Activated CD4-positive, alpha-beta memory T cell treated with anti-CD3 and anti-CD28 coated beads for 36 hours (primary cell): ENCODE measurements at places on chromosomes 7 and 10. TPM values are rescaled to one million over a fixed set of nuclear protein-coding genes. Genes with fewer than 3 reads are reported as not detected.

Gene CALHM1
- not detected for total RNA-seq

Gene OR2A5
- not detected for total RNA-seq

Gene FKBP9
- 0.78 TPM for total RNA-seq

Gene IGFBP1
- not detected for total RNA-seq

Gene EBLN1
- total RNA-seq = not detected

Gene CYP3A7
- not detected for total RNA-seq

DNA sequence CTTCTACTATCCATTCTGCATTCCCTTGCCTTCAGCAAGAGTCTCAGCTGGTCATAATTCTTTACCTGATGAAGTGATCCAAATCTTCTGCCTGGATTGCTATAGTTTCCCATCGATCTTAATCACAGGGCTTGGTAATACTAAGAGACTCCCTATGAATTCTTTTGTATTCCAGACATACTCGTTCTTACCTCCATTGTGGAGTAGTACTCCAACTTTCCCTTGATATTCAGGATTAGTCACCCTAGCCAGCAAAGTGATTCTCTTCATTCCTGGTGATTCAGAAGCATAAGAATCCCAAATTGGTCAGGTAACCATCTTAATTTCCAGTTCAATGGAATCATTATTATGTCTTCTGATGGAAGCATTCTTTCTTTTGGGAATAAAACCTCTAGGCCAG, 96.7 kb downstream of the TWIST1 start:
- no peak overlapping the region for H3K27ac ChIP-seq
- no peak for DNase-seq
- H3K4me1 ChIP-seq = no peaks in the 10 kb centered on the region
- no peak overlapping the region for H3K4me3 ChIP-seq

DNA sequence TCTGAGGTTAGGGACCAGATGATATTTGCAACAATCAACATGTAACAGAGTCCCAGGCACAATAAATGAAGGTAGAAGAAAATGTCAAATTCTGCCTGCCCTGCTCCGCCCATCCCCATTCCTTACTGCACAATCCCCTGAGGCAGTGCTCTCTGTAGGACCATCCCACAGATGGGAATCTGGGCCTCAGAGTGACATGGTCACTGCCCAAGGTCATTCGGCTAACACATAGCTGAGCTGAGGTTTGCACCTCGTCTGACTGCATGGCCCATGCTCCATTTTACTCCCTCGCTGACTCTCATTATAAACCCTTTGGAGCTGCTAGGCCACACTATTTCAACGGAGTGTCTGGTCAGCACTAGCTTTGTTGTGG, 1.2 kb downstream of the HOGA1 start:
- no peak overlapping the region for H3K4me3 ChIP-seq
- no peaks in the 10 kb centered on the region for H3K36me3 ChIP-seq
- no peaks in the 10 kb centered on the region for H3K4me1 ChIP-seq
- H3K27ac ChIP-seq = no peak overlapping the region

DNA sequence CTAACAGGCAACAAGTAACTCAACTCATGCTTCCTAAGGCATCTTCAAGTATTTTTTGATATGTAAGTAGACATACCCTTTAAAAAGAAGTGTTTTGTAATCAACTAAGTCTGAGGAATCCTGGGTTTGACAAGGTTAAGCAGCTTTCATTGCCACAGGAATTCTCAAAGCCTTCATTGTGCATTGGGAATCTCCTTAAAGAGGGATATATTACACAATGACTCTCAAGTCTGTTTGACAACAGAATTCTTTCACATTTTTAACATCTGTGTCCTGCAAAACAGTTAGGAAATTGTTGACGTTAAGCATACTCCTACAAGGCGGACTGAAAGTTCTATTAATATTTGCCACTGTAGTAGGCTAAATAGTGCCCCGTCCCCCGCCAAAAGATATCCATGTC, 71.4 kb downstream of the SGMS1 start:
- H3K27ac ChIP-seq = no peak overlapping the region
- H3K4me1 ChIP-seq = peaks cover 31% of the 10 kb centered on the region
- H3K36me3 ChIP-seq = peaks cover 18% of the 10 kb centered on the region
- no peaks in the 10 kb centered on the region for H3K27me3 ChIP-seq
- H3K4me3 ChIP-seq = no peak overlapping the region

DNA sequence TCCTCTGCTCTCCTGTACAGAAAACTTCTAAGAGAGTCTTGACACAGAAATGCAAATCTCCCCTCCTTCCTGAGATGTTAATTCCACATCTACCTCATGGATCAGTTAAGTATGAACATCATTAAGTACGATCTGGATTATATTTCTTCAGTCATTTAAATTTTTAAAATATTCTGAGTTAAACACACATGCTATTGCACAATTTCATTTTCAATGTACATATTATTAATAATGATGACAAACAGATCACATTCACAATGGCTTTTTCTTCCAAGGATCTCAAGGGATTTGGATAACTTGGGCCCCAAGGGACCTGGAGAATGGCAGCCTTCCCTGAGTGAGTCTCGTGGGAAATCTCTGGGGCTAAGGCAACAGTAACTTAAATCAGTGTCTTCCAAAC, 16.2 kb downstream of the BEND7 start:
- peaks cover 14% of the 10 kb centered on the region for H3K27me3 ChIP-seq
- H3K4me3 ChIP-seq = no peak overlapping the region
- H3K4me1 ChIP-seq = no peaks in the 10 kb centered on the region
- no peak overlapping the region for H3K27ac ChIP-seq

GRCh38 chr10:71694567-71694968, 25.0 kb downstream of the C10orf105 start:
- no peak overlapping the region for H3K27ac ChIP-seq
- no peak overlapping the region for H3K4me3 ChIP-seq
- H3K4me1 ChIP-seq = peaks cover 41% of the 10 kb centered on the region
- peak; percentile 39 for DNase-seq

DNA sequence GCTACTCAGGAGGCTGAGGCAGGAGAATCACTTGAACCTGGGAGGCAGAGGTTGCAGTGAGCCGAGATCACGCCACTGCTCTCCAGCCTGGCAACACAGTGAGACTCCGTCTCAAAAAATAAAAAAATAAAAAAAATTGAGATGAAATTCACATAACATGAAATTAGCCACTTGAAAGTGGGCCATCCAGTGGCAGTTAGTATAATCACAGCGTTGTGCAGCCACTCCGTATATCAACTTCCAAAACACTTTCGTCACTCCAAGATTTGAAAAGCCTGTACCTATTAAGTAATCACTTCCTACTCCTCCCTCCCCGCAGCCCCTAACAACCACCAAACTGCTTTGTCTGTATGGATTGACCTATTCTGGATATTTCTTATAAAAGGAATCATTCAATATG, 20.7 kb upstream of the CACUL1 start:
- no peaks in the 10 kb centered on the region for H3K27me3 ChIP-seq
- H3K4me1 ChIP-seq = no peaks in the 10 kb centered on the region
- no peak overlapping the region for H3K4me3 ChIP-seq
- H3K36me3 ChIP-seq = no peaks in the 10 kb centered on the region

GRCh38 chr10:102598243-102598642, 46.0 kb upstream of the TRIM8 start:
- peaks cover 7% of the 10 kb centered on the region for H3K36me3 ChIP-seq
- no peak overlapping the region for H3K4me3 ChIP-seq
- H3K27me3 ChIP-seq = no peaks in the 10 kb centered on the region
- DNase-seq = no peak
- no peak overlapping the region for H3K27ac ChIP-seq

- no peak overlapping the region for H3K27ac ChIP-seq
- no peaks in the 10 kb centered on the region for H3K36me3 ChIP-seq
- peaks cover 2% of the 10 kb centered on the region for H3K27me3 ChIP-seq
- H3K4me3 ChIP-seq = no peak overlapping the region
- DNase-seq = no peak
These were observed 352.0 kb upstream of the AKR1E2 start for GRCh38 chr10:4473977-4474376.

- DNase-seq = no peak
- no peak overlapping the region for H3K27ac ChIP-seq
- H3K27me3 ChIP-seq = no peaks in the 10 kb centered on the region
- H3K36me3 ChIP-seq = no peaks in the 10 kb centered on the region
These were observed 113.4 kb downstream of the ST7 start for GRCh38 chr7:117066668-117067067.

- H3K36me3 ChIP-seq = no peaks in the 10 kb centered on the region
- DNase-seq = no peak
- peaks cover 5% of the 10 kb centered on the region for H3K27me3 ChIP-seq
- no peak overlapping the region for H3K27ac ChIP-seq
- H3K4me3 ChIP-seq = no peak overlapping the region
- peaks cover 7% of the 10 kb centered on the region for H3K4me1 ChIP-seq
These were observed 115.8 kb downstream of the SORBS1 start for GRCh38 chr10:95445223-95445836.

- DNase-seq = no peak
- no peaks in the 10 kb centered on the region for H3K4me1 ChIP-seq
- H3K4me3 ChIP-seq = no peak overlapping the region
- H3K36me3 ChIP-seq = no peaks in the 10 kb centered on the region
These were observed 75.7 kb downstream of the DNAJC1 start for GRCh38 chr10:21927631-21928353.

- H3K4me1 ChIP-seq = peaks cover 3% of the 10 kb centered on the region
- no peak overlapping the region for H3K27ac ChIP-seq
- no peaks in the 10 kb centered on the region for H3K36me3 ChIP-seq
- peak; percentile 77 for DNase-seq
- no peak overlapping the region for H3K4me3 ChIP-seq
These were observed 25.8 kb upstream of the PPP2R2D start for GRCh38 chr10:131874991-131875451.

DNA sequence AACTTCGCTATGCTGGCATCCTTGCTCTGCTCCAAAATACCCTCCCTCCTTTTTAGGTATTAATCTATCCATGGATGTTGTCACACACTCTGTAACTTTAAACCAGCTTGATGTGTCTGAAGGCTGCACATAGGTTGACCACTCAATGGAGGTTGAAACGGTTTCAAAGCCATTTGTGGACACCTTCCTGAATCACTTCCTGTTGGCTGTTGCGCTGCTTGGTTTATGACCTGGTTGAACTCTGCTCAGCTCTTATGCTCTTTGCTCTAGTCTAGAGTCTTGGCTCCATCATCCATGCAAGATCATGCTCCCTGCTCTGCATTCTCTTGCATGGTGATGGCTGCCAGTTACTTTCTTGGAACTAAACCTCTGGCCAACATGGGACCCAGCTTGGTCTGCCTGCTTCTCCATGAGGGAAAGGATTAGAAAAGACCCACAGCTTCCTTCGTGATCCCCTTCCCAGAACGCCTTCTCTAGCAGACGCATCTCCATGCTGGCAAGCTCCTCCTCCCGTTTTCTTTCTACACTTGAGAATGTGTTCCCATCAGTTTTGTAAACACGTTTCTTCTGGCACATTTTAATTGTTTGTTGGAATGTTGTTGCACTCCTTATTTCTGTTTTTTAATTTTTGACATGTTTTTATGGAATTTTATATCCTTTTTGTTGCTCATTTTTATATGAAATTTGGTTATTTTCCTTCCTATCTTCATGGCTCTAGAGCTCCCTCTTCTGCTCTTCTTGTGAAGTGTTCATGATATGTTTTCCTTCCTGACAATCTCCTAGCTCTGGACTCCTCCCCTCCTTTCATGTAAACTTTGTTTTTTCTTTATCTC, 149.8 kb downstream of the XPNPEP1 start:
- H3K27ac ChIP-seq = no peak overlapping the region
- H3K27me3 ChIP-seq = no peaks in the 10 kb centered on the region
- H3K4me1 ChIP-seq = no peaks in the 10 kb centered on the region
- H3K36me3 ChIP-seq = no peaks in the 10 kb centered on the region

DNA sequence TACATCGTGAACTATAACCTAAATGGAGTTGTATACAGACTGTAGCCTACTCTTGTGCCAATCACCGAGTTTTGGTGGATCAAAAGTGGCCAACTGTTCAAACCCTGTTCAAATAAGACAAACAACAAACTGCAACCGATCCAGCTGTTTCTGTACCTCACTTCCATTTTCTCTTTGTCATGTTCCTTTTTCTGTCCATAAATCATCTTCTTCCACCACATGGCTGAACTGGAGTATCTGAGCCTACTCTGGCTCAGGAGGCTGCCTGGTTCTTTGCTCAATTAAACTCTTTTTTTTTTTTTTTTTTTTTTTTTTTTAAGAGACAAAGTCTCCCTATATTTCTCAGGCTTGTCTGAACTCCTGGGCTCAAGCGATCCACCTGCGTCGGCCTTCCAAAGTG, 59.0 kb upstream of the NPVF start:
- no peak for DNase-seq
- no peaks in the 10 kb centered on the region for H3K36me3 ChIP-seq
- H3K4me1 ChIP-seq = no peaks in the 10 kb centered on the region
- H3K27me3 ChIP-seq = peaks cover 2% of the 10 kb centered on the region

DNA sequence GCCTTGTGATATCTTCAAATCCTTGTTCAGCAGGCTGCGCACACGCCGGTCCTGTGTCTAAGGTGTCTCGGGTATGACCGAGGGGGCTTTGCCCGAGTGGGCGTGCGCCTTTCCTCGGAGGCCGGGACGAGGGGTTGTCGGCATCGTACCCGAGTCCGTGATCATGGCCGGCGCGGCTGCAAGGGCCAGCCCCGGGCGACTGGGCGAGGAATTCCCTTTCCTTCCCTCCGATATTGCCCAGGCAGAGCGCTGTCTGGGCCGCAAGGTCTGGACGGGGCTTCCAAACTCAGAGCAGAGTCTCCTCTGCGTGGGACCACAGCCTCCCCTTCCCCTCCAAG, 59.7 kb downstream of the ZNF467 start:
- H3K4me1 ChIP-seq = peaks cover 14% of the 10 kb centered on the region
- H3K36me3 ChIP-seq = peaks cover 9% of the 10 kb centered on the region
- no peak for DNase-seq
- no peaks in the 10 kb centered on the region for H3K27me3 ChIP-seq
- no peak overlapping the region for H3K27ac ChIP-seq

- H3K27me3 ChIP-seq = no peaks in the 10 kb centered on the region
- H3K4me3 ChIP-seq = no peak overlapping the region
- peaks cover 53% of the 10 kb centered on the region for H3K4me1 ChIP-seq
- no peak overlapping the region for H3K27ac ChIP-seq
- H3K36me3 ChIP-seq = peaks cover 10% of the 10 kb centered on the region
- no peak for DNase-seq
These were observed 4.6 kb downstream of the LFNG start for GRCh38 chr7:2523941-2524807.

GRCh38 chr10:110323503-110323902, 18.8 kb upstream of the SMNDC1 start:
- H3K4me1 ChIP-seq = peaks cover 47% of the 10 kb centered on the region
- no peak overlapping the region for H3K4me3 ChIP-seq
- no peak for DNase-seq
- peaks cover 9% of the 10 kb centered on the region for H3K36me3 ChIP-seq
- H3K27me3 ChIP-seq = peaks cover 5% of the 10 kb centered on the region
- peak overlapping the region; percentile 77 for H3K27ac ChIP-seq

DNA sequence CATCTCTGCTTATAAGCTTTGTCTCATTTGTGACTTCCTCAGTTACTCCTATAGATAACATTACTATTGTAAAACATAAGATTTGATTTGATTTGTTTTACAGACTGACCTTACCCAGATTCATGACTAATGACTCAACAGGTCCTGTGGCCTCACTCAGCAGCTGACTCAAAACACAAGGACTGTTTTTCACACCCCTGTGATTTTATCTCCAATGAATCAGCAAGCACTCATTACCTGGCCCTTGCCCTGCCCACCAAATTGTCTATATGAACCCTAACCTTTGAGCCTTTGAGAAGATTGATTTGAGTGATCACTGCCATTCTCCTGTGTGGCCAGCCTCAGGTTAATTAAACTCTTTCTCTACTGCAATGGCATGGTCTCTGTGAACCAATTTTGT, 1064.6 kb upstream of the LRRTM3 start:
- H3K36me3 ChIP-seq = no peaks in the 10 kb centered on the region
- no peaks in the 10 kb centered on the region for H3K27me3 ChIP-seq
- no peak overlapping the region for H3K27ac ChIP-seq
- no peak overlapping the region for H3K4me3 ChIP-seq

GRCh38 chr7:108024538-108024937, 21.6 kb upstream of the LAMB1 start:
- H3K4me1 ChIP-seq = no peaks in the 10 kb centered on the region
- no peak overlapping the region for H3K27ac ChIP-seq
- DNase-seq = no peak
- no peaks in the 10 kb centered on the region for H3K36me3 ChIP-seq
